ENCODE measurements at places on chromosomes 4 and X. TPM values are rescaled to one million over a fixed set of nuclear protein-coding genes. Genes with fewer than 3 reads are reported as not detected.
A peak's percentile ranks its signal among the peaks of the same experiment; 100 is the strongest.

DNA sequence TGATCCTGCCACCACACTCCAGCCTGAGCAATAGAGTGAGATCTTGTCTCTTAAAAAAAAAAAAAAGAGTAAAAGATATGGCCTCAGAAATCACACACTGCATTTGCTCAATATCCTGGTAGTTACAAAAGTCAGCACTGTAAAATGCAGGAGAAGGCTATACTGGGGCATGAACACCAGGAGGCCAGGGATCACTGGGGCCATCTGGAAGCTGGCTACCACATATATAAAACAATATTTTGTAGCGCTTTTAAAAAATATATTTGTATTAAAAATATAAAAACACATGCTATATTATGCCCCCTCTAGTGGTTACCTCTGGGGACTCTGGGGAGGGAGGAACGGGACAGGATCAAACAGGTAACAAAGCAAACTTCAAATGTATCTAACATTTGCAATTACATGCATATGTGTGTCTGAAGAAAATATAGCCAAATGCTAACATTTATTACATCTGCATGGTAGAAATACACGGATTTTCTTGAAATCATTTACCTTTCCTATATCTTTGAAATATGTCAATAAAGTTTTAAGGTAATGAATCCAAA is 4.0 kb downstream of the C4orf46 start:
- DNase-seq, result no peak

DNA sequence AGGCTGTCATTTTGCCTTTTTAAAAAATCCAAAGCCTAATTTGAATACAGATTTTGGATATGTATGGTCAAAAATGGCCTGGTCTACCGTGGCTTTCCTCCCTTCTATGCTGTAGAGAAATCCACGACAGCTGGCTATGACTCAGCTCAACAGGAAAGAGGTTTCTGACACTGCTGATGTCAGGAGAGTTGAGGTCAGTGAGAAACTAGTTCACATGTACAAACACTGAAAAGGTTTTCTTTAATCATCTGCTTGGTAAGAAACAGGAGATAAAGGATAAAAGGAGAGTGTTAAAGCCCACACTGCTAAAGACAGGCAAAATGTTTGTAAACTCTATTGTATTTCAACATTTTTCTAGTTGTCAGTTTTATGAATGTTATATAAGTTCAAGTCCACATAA is 113.9 kb downstream of the NYX start:
- H3K27me3 ChIP-seq, result no peaks in the 10 kb centered on the region
- H3K36me3 ChIP-seq, result no peaks in the 10 kb centered on the region
- no peaks in the 10 kb centered on the region for H3K4me1 ChIP-seq
- no peak overlapping the region for H3K4me3 ChIP-seq
- no peak overlapping the region for H3K27ac ChIP-seq

DNA sequence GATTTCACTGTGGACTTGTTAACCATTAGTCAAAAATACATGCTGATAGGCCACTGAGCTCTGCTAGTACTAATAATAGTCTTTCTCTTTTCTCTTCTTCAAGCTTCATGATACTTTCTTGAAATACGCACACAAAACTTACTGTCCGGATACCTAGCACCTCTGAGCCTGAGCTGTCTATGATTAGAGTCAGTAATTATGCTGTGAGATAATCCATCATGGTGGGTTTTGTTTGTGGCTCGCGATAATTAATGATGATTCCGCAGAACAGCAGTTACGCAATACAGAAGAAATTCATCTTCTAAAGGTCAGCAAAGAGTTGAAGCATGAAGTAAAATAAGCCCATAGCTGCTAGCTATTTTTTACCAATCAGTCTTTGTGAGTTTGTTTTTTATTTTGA is 511.5 kb upstream of the GALNT7 start:
- H3K27ac ChIP-seq, result no peak overlapping the region
- no peak overlapping the region for H3K4me3 ChIP-seq
- H3K4me1 ChIP-seq, result no peaks in the 10 kb centered on the region

- DNase-seq, result peak; percentile 29
- peaks cover 13% of the 10 kb centered on the region for H3K4me1 ChIP-seq
- H3K4me3 ChIP-seq, result peak within 1 kb of the TSS; percentile 63
- H3K27me3 ChIP-seq, result no peaks in the 10 kb centered on the region
- peak within 1 kb of the TSS; percentile 71 for H3K27ac ChIP-seq
Measured at GRCh38 chrX:46912098-46912602, at the start of gene JADE3. JADE3 (plus strand) TSS chrX:46912421; CDS start chrX:46984895, 72,474 bp downstream.

- H3K4me3 ChIP-seq, result no peak overlapping the region
- no peaks in the 10 kb centered on the region for H3K4me1 ChIP-seq
- H3K27ac ChIP-seq, result no peak overlapping the region
- no peaks in the 10 kb centered on the region for H3K27me3 ChIP-seq
- no peak for DNase-seq
Measured at GRCh38 chrX:31656013-31656412, 584.2 kb upstream of the FTHL17 start.

DNA sequence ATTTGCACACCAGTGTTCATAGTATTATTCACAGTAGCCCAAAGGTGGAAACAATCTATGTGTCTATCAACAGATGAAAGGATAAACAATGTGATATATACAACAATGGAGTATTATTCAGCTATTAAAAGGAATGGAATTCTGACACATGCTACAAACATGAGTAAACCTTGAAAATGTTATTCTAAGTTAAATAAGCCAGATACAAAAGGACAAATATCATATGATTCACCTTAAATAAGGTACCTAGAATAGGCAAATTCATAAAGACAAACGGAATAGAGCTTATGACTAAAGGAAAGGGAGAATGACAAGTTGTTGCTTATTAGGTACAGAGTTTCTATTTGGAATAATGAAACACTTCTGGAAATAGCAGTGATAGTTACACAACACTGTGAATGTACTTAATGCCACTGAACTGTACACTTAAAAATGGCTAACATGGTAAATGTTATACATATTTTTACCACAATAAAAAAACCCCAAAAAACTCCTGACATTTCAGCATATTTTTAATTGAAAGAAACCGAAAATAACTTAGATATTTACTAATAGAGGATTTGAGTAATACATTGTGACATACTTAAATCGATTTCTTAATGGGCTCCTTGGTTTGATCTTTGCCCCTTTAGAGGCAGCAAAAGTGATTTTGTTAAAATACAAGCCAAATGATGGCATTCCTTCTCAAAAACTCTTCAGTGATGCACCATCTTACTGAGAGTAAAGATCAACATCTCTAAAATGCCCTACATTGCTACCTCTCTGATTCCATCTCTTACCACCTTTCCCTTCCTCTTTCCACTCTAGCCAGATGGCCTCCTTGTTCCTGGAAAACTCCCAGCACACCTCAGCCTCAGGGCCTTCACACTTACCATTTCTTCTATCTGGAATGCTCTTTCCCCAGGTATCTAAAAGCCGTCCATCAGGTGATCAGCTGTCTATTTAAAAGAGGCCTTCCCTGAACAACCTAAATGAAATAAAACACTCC is 8.6 kb upstream of the CYP2U1 start:
- no peak overlapping the region for H3K27ac ChIP-seq
- no peaks in the 10 kb centered on the region for H3K27me3 ChIP-seq
- H3K36me3 ChIP-seq, result no peaks in the 10 kb centered on the region
- DNase-seq, result no peak
- H3K4me3 ChIP-seq, result no peak overlapping the region

DNA sequence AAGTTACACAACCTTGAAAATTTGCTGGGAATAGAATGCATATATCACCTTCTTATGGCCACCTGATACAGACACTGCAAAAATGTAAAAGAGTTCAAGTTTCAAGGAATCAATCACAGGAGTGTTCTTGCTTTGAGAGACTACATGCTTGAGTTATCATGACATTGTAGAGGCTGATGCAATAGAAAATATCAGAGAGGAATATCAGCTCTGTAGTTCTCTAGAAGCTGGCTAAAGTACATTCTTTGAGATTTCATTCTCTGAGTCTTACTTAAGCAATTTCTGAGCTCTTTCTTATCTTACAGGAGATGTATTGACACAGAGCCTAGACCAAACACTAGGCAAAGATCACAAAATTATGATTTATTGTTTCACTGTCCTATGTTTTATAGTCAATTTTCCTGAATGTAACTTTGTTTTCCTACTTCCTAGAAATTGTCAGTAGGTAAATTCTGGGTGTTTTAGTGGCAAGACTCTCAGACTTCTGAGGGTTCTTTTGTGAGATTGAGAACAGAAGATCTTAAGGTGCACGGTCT is 152.1 kb upstream of the HPGD start:
- no peaks in the 10 kb centered on the region for H3K36me3 ChIP-seq
- no peak overlapping the region for H3K4me3 ChIP-seq
- no peaks in the 10 kb centered on the region for H3K4me1 ChIP-seq
- H3K27me3 ChIP-seq, result no peaks in the 10 kb centered on the region

Gene PACRGL
- total RNA-seq, result 26.4 TPM

GRCh38 chr4:8315435-8316250 is 46.1 kb downstream of the HTRA3 start:
- no peaks in the 10 kb centered on the region for H3K36me3 ChIP-seq
- peaks cover 22% of the 10 kb centered on the region for H3K4me1 ChIP-seq
- H3K4me3 ChIP-seq, result peak overlapping the region; percentile 23
- H3K27me3 ChIP-seq, result no peaks in the 10 kb centered on the region
- H3K27ac ChIP-seq, result peak overlapping the region; percentile 39
- DNase-seq, result peak; percentile 13

- peaks cover 16% of the 10 kb centered on the region for H3K4me1 ChIP-seq
- no peak overlapping the region for H3K27ac ChIP-seq
- no peaks in the 10 kb centered on the region for H3K27me3 ChIP-seq
- DNase-seq, result no peak
Measured at GRCh38 chr4:6321361-6321760, 51.7 kb downstream of the WFS1 start.

Gene LARP7
- 39.5 TPM for total RNA-seq

DNA sequence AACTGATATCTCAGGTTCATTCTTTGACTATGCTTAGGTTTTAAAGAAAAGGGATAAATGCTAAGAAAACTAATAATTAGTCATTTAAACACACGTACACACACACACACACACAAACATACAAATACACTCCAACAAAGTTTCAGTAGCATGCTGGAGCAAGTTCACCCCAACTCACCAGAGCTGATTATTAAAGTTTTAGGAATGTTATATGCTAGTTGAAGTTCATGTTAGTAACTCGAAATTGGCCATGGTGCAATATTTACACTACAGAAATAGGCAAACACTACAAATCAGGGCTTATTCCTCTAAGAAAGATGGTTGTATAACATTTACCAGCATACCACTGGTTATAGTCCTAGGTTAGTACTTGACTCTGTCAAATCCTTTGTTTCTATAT is 384.0 kb upstream of the DIPK2B start:
- no peaks in the 10 kb centered on the region for H3K36me3 ChIP-seq
- DNase-seq, result no peak
- H3K4me1 ChIP-seq, result no peaks in the 10 kb centered on the region
- H3K4me3 ChIP-seq, result no peak overlapping the region
- H3K27ac ChIP-seq, result no peak overlapping the region
- no peaks in the 10 kb centered on the region for H3K27me3 ChIP-seq

Gene GDPD2
- not detected for total RNA-seq

- H3K4me1 ChIP-seq, result peaks cover 6% of the 10 kb centered on the region
- no peaks in the 10 kb centered on the region for H3K27me3 ChIP-seq
- no peak overlapping the region for H3K27ac ChIP-seq
- no peak overlapping the region for H3K4me3 ChIP-seq
Measured at GRCh38 chr4:113574636-113575103, 186.9 kb downstream of the CAMK2D start.

Gene TLL1
- total RNA-seq, result 0.37 TPM

- DNase-seq, result no peak
- H3K27me3 ChIP-seq, result no peaks in the 10 kb centered on the region
- no peak overlapping the region for H3K4me3 ChIP-seq
- no peaks in the 10 kb centered on the region for H3K4me1 ChIP-seq
- H3K27ac ChIP-seq, result no peak overlapping the region
Measured at GRCh38 chrX:129553619-129554288, 13.7 kb downstream of the OCRL start.

DNA sequence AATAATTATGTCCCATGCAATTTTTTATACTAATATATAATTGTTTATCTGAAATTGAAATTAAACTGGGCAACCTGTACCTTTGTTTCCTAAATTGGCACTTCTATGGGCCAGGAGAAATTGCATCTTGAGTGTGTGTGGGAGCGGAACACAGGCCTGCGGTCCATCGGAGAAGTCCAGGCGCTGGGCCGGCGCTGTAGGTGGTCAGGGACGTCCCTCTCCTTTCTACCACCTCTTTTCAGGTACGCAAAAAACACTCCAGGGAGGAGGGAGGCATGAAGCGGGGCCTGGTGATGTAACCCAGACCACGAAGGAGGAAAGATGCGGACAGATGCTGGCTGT is 717 bp downstream of the MGAT4D start:
- no peaks in the 10 kb centered on the region for H3K27me3 ChIP-seq
- no peak overlapping the region for H3K27ac ChIP-seq
- no peaks in the 10 kb centered on the region for H3K4me1 ChIP-seq
- no peaks in the 10 kb centered on the region for H3K36me3 ChIP-seq

Gene AKAP14
- total RNA-seq, result not detected

Gene N4BP2
- total RNA-seq, result 7.0 TPM

GRCh38 chr4:5615496-5616075 is 92.8 kb downstream of the EVC2 start:
- H3K36me3 ChIP-seq, result no peaks in the 10 kb centered on the region
- DNase-seq, result no peak
- H3K4me1 ChIP-seq, result no peaks in the 10 kb centered on the region
- peaks cover 30% of the 10 kb centered on the region for H3K27me3 ChIP-seq
- no peak overlapping the region for H3K4me3 ChIP-seq
- H3K27ac ChIP-seq, result no peak overlapping the region

DNA sequence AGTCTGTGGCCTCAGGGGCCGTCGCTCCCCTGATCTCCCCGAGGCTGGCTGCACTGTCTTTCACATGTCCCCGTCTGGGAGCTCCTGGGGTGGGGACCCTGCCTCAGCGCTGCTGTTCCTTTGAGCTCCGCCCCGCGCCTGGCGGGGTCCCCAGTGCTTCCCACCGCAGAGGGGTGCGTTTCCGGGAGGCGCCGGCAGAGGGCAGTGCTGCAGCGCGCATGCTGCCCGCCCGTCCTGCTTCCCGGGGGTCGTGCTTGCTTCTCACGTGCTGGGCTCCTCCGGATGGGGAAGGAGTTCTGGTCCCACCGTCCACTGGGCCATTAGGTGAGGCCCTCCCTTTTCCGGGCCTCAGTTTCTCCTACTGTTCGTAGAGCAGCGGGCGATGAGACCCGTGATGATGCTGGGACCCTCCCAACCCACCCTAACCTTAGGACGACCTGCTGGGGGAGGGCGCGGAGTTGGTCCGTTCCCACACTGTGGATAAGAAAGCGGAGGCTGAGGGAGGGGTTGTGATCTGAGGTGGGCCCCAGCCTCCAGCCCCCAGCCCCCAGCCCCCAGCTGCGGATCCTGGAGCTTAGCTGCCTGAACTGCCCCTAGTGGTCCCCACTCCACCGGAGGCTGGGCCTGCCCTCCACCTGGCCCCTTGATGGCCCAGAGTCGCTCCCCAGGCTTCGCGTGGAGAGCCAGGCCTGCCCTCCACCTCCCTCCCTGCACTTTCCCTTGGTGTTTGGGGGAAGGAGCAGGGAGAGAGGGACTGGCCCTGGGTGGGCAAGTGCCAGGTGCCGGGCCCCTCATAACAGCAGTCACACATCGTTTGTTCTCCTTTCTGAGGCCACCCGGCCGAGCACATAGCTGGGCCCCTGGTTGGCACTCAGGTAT is 15.3 kb downstream of the CPZ start:
- H3K27ac ChIP-seq, result no peak overlapping the region
- H3K4me3 ChIP-seq, result no peak overlapping the region
- H3K36me3 ChIP-seq, result no peaks in the 10 kb centered on the region
- H3K27me3 ChIP-seq, result 0 out of 2 replicates have a peak, but pooled peaks cover 4% of the 10 kb centered on the region
